Stimulated activated naive CD4-positive, alpha-beta T cell treated with Interleukin-2 at 50 U/mL for 16 hours (primary cell): ENCODE measurements at places on chromosomes 3 and 15.
A peak's percentile ranks its signal among the peaks of the same experiment; 100 is the strongest.

DNA sequence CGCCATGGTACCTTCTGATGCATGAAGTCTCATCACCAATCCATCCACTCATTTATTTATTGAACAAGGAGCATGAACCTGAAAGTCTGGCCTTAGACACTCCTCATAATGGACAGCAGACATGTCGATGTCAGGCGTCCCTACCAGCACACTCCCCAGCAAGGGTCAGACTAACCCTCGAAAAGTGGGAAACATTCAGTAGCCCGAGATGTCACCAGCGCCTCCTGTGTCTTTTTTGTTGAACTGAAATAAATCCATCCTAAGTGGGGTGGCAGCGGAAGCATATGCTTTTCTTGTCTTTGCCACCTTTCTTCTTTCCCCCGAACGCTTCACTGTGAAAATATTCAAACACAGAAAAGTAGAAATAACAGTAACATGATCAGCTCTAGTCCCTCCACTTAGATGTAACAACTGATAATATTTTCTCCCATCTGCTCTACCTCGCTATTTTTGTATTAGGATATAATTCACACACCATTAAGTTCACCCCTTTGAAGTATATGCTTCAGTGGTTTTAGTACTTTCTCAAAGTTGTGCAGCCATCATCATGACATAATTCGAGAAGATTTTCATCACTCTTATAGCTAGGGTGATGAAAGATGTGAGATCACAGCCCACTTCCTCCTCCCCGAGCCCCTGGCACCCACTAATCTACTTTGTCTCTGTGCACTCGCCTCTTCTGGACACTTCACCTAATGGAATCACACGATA is 121.6 kb downstream of the ADAMTS17 start:
- no peak for DNase-seq

DNA sequence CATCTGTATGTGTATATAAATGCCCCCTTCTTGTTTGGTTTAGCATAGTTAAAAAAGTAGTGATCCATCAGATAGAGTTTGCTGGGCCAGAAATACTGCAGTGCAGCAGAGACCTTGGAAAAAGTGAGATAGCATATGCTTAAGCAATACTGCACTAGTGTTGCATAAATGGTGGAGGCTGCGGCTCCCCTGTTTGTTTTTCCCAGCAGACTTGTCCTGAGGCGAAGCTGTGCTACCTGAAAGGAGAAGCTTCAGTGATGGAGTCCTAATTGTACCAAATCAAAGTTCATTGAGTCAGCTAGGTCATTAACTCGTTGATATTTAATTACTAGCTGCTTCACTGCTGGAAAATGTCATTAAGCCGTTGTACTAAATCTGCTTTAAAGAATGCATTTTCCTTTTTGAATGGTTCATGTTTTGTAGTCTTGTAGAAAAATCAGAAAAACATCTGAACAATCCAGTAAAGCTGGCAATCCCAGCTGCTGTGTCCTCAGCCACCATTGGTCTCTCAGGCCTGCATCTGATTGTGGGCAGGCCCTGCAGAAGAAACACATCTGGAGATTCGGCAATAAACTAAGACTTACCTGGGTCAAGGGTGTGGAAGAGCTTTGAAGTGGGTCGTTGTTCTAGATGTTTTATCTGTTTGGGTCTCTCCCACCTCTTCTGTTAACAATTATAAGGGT is 169.6 kb downstream of the B3GALNT1 start:
- no peak for DNase-seq

DNA sequence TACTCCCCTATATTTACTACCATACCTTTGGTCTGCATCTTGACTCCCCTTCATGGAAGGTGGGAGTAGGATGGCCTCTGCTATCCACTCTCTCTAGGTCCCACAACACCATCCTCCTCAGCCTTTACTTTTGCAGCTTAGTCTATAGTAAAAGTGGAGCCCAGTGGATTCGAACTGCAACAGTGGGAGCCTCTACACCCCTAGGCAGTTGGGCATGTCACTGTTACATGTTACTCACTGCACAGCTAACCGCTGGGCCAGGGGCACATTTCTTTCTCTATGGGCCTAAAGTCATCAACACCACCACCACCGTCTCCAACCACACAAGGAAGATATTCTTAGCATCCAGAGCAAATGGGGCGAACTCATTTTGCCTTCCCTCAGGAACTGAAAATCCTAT is 62.9 kb downstream of the KLF13 start:
- DNase-seq: no peak

DNA sequence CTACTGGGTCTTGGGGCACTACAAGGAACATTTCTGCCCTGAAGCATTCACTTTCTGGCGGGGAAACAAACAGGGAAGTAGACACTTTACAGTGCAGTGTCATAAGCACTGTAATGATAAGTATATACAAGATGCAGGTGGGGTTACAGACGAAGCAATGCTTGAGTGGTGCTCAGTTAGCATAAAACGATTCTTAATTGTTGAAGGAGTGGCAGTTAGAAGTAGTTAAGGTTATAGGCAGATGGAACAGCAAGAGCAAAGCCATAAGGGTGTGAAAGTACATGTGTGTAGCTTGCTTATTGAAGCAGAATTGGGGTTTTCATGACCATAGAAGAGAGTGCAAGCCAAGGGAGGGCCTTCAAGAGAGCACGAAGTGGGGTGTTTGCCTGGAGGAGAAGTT is 46.2 kb downstream of the SLC25A26 start:
- no peak for DNase-seq

GRCh38 chr15:68808091-68808490 is 12.6 kb downstream of the ANP32A start:
- no peak for DNase-seq

GRCh38 chr3:167001374-167001773 is 378.7 kb downstream of the ZBBX start:
- no peak for DNase-seq

- no peak for DNase-seq
These were observed 634 bp downstream of the MINDY2 start for GRCh38 chr15:58771621-58772250.

DNA sequence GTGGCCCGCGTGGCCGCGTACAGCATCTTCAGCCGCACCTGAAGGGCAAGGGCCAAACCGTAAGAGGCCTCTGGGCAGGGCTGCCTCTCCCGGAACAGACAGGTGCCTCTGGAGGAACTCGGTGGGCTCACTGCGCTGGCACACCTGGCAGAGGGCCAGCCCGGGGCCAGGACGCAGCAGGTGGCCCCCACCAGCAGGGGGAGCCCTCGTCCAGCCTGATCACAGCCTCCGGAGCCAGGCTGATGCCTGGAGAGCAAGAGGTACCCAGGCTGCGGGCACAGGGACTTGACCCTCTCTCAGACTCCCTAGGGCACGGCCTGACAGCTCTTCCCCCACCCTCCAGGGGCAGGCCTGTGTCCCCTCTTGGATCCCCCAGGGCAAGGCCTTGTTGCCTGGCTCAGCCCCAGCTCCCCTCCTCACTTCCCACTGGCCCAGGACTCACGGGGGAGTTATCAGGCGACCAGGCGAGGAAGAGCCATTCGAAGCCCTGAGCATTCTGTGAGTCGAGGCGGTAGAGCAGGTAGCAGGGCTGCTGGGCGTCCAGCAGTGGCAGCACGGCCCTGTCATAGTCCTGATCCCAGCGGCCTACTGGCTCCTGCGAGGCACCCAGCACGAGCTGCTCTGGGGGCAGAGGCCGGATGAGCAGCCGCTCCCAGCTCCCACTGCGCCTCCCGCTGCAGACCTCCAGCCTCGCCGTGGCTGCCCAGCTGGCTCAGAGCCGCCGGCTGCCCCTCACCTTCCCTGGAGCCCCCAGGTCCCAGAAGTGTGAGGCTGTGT is 6.2 kb upstream of the TLR9 start:
- peak; percentile 80 for DNase-seq

- DNase-seq: no peak
These were observed 92.2 kb upstream of the PRR23E start for GRCh38 chr3:127100459-127101410.

GRCh38 chr3:97817965-97818364 is 3.8 kb upstream of the CRYBG3 start:
- no peak for DNase-seq

DNA sequence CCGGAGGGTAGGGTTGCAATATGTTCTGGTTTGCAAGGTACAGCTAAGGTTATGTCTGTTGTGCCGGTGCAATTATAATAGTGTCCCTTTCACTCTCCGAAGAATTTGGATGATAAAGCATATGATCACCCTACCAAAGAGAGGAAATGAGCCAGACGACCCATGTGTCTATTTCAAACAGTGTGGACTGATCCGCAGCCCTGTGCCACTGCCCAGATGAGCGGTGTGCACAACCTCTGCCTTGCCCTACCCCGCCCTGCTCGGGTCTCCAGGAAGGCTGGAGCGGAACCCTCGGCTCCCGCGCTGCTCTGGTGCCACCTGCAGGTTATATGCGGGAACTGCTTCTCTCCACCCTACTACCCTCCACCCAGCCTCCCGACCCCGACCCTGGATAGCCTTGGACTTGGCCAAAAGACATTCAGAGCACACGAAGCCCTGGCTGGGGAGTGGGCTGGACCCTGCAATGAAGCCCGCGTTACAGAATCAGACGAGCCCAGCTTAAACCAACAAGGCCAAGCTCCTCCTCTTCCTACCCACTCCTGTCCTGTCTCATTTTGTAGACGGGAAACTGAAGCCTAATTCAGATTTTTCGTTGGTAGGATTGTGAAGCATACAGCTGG is 68.4 kb upstream of the CHRNB4 start:
- DNase-seq: peak; percentile 36

DNA sequence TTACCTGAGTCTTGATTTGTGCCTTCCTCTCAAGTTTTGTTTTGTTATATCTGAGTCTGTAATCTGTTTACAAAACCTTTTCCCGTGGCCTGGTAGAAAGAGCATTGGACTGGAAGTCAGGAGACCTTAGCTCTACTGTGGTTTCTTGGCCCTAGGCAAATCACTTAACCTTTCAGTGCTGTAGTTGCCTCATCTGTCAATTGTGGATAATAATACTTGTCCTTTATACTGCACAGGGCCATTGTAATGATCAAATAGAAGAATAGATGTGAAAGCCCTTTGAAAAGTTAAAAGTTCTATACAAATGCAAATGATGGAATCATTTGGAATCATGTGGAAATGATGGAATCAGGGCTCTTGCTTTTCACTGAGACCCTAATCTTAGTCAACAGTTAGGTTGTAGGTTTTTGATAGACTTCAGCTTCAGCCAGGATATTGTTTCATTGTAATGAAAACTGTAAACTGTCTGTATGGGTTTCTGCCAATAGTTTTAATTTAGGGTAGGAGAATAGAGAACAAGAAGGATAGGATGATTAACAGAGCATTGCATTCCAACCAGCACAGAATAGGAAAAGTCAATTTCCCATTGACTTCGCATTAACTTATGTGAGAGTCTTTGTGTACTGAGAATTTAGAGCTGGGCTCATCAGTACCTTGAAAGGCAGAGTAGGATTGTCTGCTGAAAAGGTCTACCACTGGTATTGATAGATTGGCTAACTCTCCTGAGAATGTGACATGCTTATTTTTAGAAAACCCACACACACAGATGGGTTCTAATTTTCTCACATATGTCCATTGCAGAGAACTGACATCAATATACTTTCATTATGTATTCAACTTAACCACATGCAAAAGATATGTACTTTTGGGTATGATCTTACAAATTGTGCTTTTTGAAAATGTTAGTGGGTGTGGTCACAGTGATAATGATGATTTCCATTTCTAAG is 21.8 kb downstream of the MAP2K5 start:
- no peak for DNase-seq

GRCh38 chr3:15653321-15653720 is 51.8 kb downstream of the BTD start:
- no peak for DNase-seq

GRCh38 chr3:181728470-181729340 is 17.0 kb downstream of the SOX2 start:
- no peak for DNase-seq

- no peak for DNase-seq
These were observed 79.4 kb upstream of the FAM98B start for GRCh38 chr15:38374556-38374955.

DNA sequence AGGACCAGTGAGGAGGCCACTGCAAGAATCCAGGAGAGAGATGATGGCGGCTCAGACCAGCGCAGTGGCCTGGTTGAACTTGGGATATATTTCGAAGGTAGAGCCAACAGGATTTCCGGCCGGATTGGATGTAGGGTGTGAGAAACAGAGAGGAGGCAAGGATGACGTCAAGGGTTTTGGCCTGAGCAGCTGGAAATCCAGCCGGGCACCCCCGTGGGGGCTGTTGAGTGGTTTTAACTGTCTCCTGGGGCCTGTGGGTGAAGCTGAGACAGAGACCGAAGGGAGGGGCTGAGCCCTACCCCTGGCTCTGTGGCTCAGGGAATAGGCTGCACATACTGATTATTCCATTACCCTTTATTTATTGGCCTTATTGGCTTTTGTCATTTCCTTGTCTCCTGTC is 45.7 kb downstream of the EXOG start:
- DNase-seq: no peak
